NCI-H226 (cell line): ENCODE measurements at places on chromosomes 4 and X.

DNA sequence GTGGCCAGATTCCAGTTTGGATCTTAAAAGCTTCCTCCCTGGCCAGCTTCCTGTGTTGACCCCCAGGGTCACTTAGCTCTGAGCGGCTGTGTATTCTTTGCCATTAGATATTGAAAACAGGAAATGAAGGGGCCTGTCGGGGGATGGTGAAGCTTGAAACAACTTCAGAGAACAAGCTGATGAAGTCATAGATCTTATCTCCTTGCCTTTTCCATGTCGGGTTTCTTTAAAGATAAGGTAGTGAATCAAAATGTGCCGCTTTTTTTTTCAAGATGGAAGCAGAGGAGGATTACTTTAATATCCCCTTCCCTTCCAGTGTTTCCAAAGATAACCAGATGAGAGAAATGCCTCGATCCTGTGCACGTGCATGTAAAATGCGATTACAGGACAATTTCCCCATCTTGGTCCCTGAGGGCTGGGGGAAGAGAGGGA lies 508.5 kb downstream of the MID1IP1 start:
- DNase-seq: peak; percentile 20

- no peak for DNase-seq
Measured at GRCh38 chrX:40949071-40949470, 136.2 kb upstream of the USP9X start.

- peak; percentile 21 for DNase-seq
Measured at GRCh38 chr4:134201216-134202161, at the start of gene PABPC4L. Gene PABPC4L, minus strand, starts transcription at chr4:134201789. Its CDS starts 770 bp downstream, at chr4:134201019.

DNA sequence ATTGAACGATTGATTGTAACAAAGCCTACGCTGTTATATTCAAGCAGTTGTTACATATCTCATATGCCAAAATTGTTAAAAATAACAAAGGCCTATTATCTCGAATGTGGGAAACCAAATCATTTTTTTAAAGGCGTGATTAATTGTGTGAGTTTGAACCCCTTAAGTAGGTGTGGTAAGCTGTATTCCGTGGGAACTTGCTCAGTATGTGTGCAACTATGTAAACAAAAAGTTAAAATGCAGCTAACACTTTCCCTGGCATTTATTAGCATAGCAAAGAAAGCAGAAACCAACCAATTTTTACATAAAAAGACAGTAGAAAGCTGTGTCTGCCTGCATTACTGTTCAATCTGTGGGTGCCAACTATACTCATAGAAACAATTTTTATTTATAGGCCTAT lies 166.0 kb upstream of the HAND2 start:
- DNase-seq: no peak

- DNase-seq: no peak
Measured at GRCh38 chrX:50577326-50577725, 106.7 kb upstream of the DGKK start.

DNA sequence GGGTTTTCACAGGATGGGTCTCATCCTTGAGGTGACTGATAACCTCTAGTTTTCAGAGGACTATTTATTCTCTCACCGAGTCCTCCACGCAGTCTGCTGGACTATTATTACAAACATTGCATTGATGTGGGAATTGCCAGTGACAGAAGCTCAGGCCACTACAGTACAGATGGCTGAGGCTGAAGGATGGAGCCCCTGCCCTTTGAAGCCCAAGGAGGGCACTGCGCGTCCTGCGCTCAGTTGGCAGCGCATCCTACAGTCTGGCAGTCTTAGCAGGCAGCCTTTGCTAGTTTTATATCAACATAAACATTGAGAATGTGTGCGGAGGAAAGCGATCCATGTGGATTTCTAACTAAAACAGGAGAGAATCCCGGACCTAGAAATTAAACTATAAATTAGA lies 1.5 kb upstream of the RELL1 start:
- no peak for DNase-seq

GRCh38 chr4:39044956-39045826 lies 13.0 kb upstream of the TMEM156 start:
- DNase-seq: peak; percentile 4

DNA sequence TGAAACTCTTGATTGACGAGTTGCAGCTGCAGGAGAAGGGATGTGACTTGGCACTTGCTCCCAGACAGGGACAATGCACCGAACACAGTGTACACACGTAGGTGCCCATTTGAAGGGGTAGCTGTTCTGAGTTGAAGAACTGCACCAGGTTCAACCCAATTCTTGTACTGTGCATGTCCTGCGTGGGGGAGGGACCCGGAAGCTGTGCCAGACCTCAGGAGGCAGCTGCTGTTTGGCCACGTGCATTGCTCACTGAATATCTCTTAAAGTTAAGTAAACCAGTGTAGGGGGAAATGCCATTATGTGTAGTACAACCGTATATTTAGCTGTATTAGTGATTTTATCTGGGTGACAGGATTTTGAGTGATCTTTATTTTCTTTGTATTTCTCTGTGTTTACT lies 12.0 kb upstream of the RBBP7 start:
- DNase-seq: no peak

- no peak for DNase-seq
Measured at GRCh38 chr4:55437356-55437796, 41.6 kb downstream of the TMEM165 start.

DNA sequence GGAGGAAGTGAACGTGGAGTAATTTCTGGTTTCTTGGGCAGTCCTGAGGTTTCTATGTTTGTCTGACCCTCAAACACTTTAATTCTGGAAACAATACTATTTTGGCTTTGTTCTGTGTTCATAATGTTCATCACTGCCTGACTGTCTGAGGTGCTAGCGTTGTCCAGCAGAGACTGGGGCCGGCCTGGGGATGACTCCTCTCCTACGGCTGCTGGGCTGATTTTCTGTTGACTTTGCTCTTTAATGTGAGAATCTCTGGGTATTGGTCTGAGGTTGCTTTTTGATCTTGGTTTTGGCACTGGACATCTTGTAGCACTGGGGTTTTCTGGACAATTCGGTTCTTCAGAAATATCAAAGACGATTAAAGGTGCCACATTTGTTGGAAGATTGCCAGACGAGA lies 75.8 kb downstream of the RPS3A start:
- DNase-seq: no peak

- no peak for DNase-seq
Measured at GRCh38 chr4:153589703-153590595, 94.1 kb upstream of the TLR2 start.

DNA sequence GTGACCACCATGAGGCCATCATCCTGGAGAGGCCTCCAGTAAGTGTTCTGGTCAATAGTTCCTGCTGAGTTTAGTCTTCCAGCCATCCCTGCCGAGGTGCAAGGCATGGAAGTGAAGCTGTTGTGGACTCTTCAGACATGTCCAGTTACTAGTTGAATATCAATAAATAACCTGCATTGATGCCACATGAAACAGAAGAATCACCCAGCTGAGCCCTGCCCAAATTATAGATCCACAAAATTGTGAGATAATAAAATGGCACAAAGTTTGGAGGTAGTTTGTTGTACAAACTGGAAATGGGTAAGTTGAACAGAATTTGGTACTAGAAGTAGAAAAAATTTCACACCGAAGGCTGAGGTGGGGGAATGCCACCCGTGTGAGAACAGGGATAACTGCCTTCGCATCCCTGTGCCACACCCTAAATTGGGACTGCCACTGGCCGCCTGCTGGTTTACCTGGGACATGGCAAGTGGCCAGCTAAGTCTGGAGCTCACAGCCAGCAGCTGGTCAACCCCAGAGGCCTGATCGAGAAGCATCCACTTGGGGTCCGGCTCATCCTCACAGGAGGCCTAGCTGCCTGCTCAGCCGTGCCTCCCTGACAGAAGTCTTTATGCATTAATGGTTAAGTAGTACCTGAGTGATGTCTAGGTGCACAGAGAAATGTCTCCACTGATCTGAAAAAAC lies 184.5 kb downstream of the SPRY1 start:
- DNase-seq: no peak

- DNase-seq: no peak
Measured at GRCh38 chrX:142095651-142096245, 109.3 kb downstream of the MAGEC2 start.

GRCh38 chr4:6507345-6507744 lies 34.9 kb upstream of the PPP2R2C start:
- DNase-seq: no peak

DNA sequence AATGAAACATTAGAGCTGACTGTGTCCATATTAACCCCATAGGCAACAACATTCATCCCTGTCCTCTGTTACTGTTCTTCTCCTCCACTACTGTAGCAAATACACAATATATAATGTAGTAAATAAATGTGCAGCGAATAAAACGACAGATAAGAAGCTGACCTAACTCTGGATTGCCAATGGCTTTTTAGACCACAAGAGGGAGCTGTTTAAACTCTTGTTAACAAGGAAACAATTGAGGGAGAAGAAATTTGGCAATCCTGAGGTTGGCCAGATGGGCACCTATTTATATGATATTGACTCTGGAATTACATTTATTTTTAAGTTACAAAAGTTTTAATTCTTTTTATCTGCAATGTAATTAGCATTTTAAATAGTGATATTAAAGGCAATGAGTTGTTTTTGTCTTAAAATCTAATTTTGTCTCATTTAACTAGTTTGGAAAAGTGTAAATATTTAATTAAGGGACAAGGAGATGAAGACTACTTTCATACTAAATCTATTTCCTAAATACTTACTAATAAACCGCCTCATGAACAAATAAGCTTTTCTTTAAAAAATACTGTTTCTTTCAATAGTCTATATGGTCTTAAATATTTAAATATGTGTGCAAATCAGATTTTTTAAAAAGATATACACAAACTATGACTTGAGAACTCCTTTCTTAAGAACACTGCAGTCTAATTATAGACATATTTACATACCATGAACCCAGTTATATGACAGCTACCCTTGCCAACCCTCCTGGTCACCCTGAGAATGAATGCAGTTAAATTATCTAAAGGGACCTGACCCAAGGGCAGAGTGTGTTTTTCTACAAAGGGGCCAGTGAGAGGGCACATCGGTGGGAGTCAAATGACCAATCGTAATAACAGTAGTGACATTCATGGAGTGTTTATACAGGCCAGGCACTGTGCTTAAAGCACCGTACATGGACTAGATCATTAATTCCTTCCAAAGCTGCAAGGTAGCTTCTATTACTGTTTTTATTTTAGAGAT lies 52.9 kb upstream of the HPF1 start:
- peak; percentile 41 for DNase-seq

GRCh38 chrX:120408168-120408567 lies 46.3 kb downstream of the ATP1B4 start:
- DNase-seq: no peak

GRCh38 chrX:69807400-69807799 lies 191.5 kb downstream of the EDA start:
- DNase-seq: no peak

DNA sequence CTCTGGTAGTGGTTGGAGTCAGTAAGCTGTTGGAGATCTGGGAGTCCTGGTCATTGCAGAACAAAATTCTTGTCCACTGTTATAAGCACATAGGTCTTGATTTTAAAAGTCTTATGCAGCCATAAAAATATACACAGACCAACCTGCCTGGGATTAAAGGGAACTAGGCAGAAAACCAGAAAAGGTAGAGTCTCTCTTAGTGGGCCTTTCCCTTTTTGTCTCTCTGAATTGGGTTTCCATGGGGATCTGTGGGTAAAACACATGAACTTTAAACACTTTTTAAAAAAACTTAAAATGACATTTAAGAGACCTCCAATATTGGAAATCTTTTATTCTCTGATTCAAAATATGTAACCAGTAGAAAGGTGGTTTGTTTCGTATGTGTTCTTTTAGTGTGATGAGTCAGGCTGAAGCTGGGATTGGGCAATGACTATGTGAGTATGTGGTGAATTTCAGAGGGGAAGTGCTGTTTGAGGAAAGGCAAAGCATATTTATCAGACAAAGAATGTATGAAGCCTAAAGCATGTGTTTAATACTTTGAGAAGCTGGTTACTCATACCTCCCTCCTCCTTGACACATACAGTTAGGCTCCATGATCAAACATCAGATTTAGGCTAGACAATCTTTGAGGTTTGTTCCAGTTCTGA lies 29.6 kb downstream of the SLC16A2 start:
- peak; percentile 82 for DNase-seq

DNA sequence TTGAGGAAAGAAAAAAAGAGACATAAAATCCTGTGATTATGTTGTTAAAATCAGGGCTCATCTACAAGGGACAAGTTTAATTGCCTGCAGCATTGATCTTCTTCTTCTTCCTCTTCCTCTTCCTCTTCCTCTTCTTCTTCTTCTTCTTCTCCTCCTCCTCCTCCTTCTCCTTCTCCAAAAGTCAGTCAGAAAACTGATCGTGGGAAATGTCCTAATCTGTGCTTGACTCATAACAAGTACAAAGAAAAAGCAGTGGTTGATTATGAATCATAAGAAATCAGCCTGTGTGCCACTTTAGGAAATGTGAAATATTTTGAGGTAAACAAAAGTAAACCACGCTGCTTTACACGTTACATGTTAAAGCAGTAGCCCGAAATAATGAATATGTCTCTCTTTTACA lies 2.7 kb upstream of the ATP10D start:
- DNase-seq: peak; percentile 59

DNA sequence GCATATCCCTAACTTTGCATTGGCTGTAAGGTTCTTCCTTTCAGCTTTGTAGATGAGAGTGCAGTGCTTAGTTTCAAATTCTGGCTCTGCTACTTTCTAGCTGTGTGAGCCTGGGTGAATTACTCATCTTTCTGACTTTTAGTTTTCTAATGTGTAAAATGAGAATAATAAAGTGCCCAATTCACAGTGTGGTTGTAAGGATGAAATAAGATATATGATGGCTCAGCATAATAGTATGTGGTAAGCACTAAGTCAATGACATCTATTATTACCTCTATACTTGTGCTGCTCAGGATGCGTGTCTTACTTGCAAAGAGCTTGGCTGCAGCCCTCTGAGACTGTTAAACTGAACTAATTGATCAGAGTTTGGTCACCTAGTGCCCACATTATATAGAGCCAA lies 30.6 kb upstream of the ETNPPL start:
- no peak for DNase-seq

DNA sequence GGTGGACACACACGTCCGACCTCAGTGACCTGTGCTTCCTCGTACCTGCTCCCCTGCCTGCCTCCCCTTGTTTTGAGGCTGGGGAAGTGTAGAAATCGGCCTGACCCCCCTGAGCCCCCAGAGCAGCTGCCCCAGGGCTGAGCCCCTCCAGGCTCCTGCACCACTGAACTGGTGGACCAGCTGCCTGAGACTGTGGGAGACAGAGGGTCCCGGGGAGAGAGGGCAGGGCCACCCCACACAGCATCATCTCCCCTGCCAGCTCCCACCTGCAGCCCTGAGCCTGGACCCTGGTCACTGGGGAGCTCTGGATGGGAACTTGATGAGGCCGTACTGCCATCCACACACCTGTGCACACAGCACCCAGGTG lies 15.0 kb upstream of the NAT8L start:
- no peak for DNase-seq

- DNase-seq: no peak
Measured at GRCh38 chr4:173735049-173735448, 205.0 kb upstream of the HAND2 start.
